ENCODE measurements at places on chromosomes 12 and 14.

DNA sequence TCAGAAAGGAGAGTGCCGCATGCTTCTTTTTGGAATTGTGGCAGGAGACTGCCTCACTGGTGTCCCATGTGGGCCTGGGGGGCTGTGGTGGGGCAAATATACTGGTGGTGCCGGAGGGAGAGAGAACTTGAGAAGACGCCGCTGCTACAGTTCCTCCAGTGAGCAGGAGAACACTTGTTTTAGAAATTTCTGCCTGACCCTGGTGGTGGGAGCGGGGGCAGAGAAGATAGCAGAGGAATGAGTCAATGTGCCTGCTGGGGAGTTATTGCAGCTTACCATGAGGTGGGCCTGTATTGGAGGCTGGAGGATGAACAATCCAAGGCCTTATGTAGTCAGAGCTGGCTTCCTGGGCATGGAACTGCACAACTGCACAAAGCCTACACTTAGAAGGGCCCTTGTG is 211.8 kb downstream of the SNAPC1 start:
- no peak for DNase-seq

GRCh38 chr12:123949770-123950165 is 22.9 kb downstream of the CCDC92 start:
- no peak for DNase-seq

DNA sequence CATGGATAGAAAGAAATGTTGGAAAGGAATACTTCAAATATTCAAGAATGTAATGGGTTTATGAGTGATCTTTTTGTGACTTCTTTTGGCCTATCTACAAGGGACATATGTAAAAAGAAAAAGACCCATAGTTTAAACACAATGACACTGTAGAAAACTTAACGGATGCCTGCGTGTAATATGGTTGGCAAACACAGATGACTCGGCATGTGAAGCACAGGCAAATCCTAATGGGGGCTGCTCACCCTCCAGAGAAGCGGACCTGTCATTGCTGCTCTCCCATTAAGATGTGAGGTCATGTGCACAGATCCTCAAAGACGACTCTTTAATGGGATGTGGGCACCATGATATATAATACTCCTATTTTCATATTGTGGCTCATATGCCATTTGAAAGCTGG is 366.6 kb upstream of the TMEM132C start:
- DNase-seq, result no peak

- DNase-seq, result no peak
These were observed 86.8 kb downstream of the SOX5 start for GRCh38 chr12:23862701-23863100.

DNA sequence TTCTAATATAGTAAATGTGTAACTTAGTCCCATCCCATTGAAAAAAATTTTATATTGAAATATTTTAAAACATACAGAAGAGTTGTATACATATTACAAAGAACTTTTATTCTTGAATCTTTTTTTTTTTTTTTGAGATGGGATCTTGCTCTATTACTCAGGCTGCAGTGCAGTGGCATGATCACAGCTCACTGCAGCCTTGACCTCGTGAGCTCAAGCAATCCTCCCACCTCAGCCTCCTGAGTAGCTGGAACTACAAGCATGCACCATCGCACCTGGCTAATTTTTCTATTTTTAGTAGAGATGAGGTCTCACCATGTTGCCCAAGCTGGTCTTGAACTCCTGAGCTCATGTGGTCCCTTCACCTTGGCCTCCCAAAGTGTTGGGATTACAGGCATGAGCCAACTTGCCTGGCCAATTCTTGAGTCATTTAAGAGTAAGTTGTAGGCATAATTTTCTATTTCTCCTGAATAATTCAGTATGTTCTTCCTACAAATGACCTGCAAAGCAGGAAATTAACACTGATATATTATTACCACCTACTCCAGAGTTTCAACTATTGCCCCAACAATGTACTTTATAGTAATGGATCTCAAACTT is 153.0 kb upstream of the BMP4 start:
- no peak for DNase-seq

DNA sequence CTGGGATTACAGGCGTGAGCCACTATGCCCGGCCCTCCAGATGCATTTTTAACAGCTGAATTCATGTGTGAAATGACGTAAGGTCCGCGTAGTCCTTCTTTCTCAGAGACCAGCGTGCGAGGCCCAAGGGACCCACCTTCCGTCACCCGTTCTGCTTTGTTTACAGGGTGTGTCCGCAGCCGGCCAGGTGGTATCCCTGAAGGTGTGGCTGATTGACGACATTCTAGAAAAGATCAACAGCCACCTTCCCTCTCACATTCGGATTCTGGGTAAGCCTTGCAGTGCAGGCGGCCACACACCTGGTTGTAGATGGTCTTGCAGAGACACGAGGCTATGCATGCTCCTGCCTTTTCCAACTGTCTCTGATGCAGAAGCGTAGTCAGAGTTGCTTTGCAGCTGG is 9.9 kb downstream of the PUS1 start:
- DNase-seq, result no peak

- no peak for DNase-seq
These were observed 2.7 kb downstream of the PLD4 start for GRCh38 chr14:104927432-104927816.
